ENCODE measurements at places on chromosomes 4 and X.

- DNase-seq, result peak; percentile 1
Measured at GRCh38 chrX:119118780-119119395, 8.7 kb downstream of the KIAA1210 start.

DNA sequence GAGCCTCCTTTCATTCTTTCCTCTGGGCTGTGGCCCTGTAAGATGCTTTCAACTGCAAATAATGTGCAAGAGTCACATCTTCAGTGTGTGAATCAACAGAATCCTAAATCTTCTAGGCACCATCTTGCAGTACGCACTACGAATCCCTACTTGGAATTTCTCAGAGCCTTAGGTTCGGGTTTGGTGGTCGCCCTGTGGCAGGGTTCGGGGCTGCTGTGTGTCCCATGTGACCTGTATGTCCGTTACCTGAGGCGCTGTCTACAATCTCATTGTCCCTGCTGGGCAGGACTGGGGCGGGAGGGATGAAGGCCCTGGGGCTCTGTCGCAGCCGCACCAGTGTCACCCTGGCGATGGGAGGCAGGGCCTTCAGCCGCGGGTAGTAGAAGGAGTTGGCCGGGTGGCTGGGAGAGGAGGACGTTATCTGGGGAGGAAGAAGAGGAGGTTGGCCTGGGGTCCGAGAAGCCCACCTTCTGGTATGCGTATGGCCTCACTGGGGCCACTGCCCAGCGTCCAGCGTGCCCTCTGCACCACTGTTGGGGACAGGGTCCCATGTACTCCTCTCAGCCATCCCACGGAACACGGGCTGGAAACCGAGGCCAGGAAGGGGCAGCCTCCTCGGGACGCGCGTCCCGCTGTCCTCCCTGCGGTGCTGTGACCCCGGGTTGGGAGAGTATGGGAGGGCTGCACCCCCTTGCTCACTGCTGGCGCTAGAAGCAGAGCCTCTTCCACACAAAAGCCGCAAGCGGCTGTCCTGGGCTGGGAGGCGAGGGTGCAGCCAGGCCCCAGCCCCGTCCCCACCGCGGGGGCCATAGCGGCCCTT is 2.0 kb downstream of the SPON2 start:
- no peak for DNase-seq

GRCh38 chr4:7189475-7190277 is 2.7 kb upstream of the SORCS2 start:
- no peak for DNase-seq

GRCh38 chrX:18272222-18272621 is 51.5 kb upstream of the BEND2 start:
- no peak for DNase-seq

DNA sequence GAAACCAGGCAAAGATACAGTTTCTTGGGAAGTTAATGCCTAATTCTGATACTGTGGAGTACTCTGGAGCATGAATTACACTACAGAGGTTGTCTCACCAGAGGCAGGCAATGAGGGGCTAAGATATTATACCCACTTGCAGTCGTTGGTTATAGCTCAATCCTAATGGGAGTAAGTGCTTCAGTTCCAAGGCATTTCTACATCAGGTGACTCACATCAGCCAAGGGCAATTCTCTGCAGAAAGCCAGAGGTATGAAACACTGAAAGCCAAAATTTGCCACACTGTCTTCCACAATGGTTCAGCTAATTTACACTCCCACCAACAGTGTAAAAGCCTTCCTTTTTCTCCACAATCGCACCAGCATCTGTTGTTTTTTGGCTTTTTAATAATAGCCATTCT is 174.0 kb upstream of the IL15 start:
- DNase-seq, result no peak

GRCh38 chrX:123851079-123851478 is 8.8 kb upstream of the XIAP start:
- DNase-seq, result no peak

- no peak for DNase-seq
Measured at GRCh38 chrX:12610079-12610478, 181.1 kb upstream of the PRPS2 start.

- no peak for DNase-seq
Measured at GRCh38 chrX:120236687-120237479, 13.7 kb upstream of the ZBTB33 start.

GRCh38 chr4:177255359-177255758 is 54.3 kb upstream of the NEIL3 start:
- DNase-seq, result no peak

DNA sequence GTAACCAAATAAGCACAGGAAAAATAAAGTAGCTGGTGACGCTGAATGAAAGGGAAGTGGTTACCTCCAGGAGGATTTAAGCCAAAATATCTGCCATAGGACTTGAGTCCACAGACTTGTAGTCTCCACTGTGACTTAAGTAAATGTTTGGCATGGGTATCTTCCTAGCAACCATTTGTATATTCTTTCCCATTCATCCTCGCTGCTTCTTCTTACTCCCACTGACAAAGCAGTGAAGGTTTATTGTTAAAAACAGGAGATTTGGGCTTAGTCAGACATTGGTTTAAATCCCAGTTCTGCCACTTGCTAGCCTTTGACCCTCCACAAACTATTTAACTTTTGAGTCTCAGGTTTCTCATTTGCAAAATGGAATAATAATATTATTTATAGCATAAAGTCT is 22.3 kb downstream of the COL4A6 start:
- no peak for DNase-seq

GRCh38 chrX:65241059-65241721 is 264.9 kb upstream of the ZC4H2 start:
- DNase-seq, result no peak

GRCh38 chr4:133943081-133943480 is 258.5 kb downstream of the PABPC4L start:
- no peak for DNase-seq

DNA sequence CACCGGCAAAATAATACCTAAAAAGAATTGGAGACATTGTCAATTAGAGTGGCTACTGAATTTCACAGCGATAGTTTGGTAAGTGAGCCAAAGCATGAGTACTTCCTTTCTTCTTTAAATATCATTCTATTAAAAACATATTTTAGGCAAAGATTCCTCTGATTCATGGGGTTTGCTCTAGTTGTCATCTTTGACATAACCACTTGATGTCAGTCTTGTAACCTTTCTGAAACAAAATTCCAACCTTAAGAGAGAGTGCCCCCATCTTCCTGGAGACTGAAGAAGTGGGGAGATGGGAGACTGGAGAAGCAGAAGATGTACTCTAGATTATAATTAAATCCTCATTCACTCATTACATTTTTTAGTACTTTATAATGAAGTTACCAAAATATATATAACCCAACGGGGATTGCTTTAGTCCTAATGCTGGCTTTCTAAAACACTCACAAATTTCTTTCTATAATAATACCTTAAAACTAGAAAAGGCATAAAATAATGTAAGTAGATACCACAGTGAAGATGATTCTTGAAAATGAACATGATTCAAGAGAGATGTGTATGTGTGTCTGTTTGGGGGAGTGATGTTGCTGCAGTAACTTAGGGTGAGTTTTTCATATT is 96.4 kb downstream of the EMCN start:
- DNase-seq, result no peak

DNA sequence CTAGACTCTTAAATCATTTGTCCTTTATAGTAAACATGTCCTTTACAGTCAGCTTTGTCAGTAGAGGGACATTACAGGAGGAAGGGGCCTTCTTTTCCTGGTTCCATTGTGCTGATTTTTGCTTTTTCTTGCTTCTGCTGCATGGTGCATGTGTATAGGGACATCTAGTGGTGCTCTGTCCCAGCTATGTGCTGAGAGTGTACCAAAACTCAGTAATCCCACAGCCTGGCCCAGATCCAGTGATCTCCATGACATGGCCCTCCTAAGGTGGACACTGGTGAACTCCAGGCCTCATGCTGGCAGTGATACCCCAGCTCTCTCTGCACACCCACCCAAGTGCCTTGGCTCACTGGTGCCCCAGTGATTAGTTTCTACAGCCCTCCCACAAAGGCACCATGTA is 45.2 kb downstream of the MAGEB17 start:
- no peak for DNase-seq

DNA sequence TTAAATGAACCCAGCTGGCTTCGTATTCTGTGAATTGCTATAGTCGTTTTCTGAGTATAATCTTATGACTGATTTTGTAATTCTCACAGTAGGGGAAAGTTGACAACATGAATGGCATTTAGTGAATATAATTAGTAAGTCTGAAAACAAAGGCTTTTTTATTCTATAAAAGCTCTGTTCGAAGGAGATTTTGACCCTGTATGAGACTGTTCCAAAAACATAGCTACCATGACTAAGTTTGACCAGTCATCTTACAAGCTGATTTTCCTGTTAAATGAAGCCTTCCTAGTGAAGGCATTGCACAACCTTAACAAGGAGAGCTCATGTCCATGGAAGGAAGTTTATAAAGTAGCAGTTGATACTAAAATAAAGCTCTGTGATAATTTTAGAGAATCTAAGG is 242.3 kb downstream of the RPA4 start:
- no peak for DNase-seq

DNA sequence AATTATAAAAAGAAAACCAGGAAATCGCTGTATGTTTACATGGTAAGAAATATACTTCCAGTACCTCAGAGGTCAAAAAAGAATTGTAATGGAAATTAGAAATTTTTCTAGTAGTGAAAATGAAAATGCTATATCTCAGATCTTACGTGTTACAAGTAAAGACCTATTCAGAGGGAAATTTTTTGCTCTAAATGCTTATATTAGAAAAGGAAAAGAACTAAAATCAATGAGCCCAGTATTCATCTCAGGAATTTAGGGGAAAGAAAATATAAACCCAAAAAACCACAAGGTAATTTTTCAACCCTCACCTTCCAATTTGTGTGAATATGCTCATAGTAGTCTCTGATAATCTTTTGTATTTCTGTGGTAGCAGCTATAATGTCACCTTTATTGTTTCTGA is 145.6 kb downstream of the RAP1GDS1 start:
- no peak for DNase-seq

- DNase-seq, result no peak
Measured at GRCh38 chrX:46791927-46792809, 33.2 kb upstream of the SLC9A7 start.

DNA sequence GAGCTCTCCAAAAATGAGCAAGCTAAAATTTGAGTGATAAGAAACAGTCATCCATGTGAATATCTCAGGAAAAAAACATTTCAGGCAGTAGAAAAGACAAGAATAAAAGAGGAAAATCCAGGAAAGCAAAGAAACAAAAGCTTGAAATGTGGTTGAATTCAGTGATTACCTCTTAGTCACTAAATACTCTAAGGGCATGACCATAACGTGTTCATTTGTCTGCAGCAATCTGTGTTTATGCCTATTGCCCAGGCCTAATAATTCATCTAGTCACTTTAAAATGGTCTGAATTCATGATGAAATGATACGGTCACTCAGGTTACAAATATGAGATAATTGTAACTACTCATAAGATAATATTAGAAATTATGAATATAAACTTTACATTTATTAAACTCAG is 837.9 kb downstream of the STPG2 start:
- DNase-seq, result no peak

DNA sequence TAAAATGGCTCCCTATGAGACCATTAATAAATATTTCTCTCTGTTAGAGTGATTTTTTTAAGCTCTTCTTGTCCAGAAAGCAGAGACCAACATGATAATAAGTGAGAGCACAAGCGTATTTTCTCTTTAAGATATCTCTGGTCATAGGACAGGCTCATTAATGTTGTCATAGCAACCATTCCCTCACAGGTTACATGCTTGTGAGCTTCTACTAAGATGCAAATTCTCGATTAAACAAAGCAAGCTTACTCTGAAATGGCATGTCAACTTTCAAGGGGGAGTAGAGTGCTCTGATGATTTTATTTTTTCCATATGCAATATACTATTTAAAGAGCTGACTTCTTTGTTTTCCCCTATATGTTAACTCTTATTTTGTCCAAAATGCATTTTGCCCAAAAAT is 487.2 kb upstream of the LCORL start:
- DNase-seq, result no peak

DNA sequence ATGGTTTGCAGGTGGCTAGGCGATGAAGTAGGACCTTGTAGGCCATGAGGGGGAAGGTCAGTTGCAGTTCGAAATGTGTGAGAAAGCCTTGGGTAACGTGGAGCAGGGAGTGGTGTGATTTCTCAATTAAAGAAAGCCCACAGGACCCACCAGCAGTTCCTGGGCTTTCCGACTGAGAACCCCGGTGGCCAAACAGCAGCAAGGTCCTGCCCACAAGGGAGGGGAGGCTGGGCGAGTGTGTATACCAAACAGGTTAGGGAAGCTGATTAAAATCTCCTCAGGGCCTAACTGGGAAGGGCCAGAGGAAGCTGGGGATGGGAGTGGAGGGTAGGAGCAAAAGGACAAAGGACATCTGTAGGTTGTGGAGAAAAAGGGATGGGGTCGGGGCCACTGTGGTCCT is 2.4 kb downstream of the ATP6AP1 start:
- DNase-seq, result no peak

GRCh38 chrX:13599491-13599890 is 30.1 kb downstream of the EGFL6 start:
- no peak for DNase-seq

GRCh38 chr4:173243917-173244658 is 75.5 kb downstream of the GALNT7 start:
- DNase-seq, result no peak

- DNase-seq, result no peak
Measured at GRCh38 chr4:68272380-68272779, 26.9 kb upstream of the TMPRSS11B start.

- DNase-seq, result no peak
Measured at GRCh38 chr4:138487670-138488069, 245.5 kb upstream of the SLC7A11 start.

DNA sequence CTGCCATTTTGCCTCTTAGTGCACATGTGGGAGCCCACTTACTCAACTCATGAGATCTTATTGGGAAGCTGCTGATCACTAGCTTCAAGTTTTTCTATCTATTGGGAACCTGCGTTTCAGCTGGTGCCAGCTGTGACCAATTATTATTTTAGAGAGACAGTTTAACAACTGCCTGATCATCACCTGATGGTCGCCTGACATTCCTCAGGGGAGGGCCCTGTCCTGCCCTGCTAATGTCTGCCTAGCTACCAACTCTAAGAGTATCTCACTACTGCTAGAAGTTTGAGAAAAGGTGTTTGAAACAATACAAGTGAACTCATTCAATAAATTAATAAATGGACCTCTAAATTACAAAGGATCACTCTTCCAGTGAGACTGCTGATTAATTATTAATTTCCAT is 95.5 kb downstream of the PCDH7 start:
- no peak for DNase-seq

DNA sequence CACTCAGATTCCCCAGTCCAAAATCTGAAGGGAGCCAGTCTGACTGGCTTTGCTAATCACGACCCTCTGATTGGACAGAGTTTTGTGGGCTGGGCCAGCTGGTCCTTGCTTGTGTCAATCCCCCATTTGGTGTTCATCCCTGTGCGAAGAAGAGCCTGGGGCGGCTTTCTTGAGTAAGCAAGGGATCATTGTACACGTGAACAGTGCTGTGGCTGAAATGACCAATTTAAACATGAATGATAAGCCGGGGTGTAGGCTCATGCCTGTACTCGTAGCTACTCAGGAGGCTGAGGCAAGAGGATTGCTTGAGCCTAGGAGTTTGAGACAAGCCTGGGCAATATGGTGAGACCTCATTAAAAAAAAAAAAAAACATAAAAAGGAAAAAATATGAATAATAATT is 379.1 kb downstream of the RAPGEF2 start:
- no peak for DNase-seq
